Stimulated activated CD4-positive, alpha-beta T cell treated with anti-CD3 and anti-CD28 coated beads, Interleukin-4, amount 100 ng/mL, for 48 hours (primary cell): ENCODE measurements at places on chromosomes 11 and 22.

DNA sequence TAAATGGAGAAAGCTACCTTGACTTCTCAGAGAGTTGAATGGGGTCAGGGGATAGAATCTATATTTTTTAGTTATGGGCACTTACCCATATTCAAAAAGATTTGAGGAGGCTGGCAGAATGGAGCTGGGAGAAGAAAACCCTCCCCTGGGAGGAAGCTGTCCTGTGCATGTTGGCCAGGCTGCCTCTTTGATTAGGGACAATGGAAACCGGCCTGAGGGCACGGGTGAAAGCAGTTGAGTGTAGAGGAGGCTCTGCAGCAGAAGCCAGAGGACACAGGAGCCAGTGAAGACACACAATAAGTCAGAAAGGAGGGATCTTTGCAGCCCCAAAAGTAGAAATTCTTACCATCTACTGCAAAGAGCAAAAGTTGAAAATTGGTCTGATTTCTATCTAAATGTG lies 66.6 kb upstream of the B3GAT1 start:
- DNase-seq = no peak

DNA sequence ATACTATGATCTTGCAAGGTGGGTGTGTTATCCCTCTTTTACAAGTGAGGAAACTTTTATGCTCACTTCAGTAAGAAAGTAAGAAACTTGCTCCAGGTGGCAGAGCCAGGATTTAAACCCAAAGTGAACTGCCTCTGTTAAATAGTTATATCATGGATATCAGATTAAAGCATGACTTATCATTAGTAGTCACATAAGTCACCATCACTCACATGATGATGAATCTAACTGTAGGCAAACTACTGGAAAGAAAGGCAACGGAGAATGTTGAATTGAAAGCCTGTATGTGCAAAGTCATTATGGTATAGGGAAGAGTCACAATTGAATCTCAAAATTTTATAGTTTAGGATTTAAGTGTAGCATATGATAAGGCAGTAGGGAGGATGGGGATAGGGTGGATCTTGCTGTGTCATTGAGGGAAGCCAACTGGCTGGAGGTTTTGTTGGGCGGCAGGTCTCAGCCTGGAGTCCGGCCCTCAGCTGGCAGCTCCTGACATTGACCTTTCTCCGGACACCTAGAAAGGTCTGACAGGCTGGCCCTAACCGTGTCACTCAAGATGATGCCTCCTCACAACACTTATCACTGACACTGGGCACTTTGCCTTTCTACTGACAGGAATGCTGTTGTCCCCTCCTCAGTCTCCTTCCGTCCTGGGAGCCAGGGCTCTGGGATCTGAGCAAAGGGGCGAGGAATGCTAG lies 98.3 kb downstream of the EMSY start:
- no peak for DNase-seq

DNA sequence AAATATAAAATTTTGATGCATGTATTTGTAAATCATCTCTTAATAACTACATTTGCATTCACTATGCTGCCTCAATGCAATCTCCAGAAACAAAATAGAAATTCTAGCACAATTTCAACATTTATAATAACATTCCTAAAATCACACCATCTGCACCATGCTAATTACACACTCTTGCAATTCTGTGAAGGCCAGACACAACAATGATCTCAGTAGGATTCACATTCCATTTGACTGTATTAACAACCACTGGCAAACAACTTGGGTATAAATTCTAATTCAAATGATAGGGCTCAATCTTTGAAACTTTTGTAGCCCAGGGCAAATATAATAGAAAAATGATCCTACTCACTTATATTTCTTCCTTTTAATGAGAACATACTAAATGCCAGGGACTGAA lies 25.9 kb downstream of the RAB6A start:
- no peak for DNase-seq

- no peak for DNase-seq
Observed at GRCh38 chr22:46136486-46137217, 13.7 kb upstream of the PPARA start.

DNA sequence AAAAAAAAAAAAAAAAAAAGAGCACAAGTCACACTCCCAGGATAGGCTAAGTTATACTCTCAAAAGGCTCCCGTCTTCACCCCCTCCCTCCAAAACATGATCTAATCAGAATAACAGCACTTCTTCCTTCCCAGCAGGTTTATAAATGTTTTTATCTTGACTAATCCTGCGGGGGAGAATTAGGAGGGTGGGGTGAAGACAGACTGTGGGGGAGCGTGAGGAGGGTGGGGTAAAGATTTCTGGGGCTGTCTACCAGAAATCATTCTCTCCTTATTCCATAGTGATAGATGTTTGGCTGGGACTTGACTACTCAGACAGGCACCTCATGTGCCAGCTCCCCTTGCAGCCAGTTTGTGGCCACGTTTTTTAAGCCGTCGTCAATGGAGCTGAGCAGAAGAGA lies 17.0 kb downstream of the KCNE3 start:
- DNase-seq = no peak

DNA sequence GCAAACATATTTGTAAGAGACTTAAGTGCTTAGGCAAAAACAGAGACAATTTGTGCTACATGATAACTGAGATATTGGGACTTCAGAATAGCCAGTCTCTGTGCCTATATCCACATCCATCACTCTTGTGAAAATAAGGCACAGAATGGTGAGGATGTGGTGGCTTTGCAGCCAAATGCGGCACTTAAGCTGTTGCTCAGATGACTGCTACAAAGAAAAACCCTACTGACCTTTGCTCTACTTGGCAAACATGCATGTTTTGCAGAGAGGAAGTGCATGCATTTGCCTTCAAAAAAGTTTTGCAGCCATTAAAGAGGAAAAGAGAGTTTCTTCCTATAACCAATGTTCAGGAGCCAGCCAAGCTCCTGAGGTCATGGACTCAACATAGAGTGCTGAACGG lies 675.0 kb upstream of the KIRREL3 start:
- no peak for DNase-seq

DNA sequence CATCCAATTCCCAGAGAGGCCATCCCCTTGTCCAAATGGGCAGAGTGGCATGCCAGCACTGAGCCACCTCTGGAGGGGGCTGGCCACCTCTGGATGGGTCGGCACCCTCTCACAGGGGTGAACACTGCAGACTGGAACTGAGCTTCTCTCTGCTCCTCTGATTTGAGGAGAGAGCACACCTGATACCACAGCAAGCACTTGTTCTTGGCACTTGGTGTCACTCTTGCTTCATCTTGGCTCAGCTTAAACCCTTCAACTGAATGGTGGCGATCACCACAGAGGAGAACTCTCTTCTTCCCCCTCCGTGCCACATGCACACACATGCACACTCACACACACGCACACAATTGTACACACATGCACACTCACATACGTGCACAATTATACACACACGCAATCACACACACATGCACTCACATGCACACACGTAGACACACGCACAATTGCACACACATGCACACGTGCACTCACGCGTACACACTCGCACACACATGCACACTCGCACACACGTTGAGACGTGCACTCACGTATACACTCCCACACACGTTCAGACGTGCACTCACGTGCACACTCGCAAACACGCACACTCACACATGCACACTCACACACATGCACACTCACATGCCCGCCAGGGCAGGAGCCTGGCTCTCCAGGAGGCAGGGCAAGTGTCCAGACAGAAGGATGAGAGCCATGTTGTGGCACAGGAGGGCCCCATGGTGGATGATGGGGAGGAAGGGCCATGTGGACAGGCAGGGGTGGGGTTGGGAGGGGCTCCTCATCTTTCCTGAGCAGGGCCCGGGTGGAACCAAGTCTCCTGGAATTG lies 23.4 kb downstream of the OVOL1 start:
- DNase-seq = no peak

DNA sequence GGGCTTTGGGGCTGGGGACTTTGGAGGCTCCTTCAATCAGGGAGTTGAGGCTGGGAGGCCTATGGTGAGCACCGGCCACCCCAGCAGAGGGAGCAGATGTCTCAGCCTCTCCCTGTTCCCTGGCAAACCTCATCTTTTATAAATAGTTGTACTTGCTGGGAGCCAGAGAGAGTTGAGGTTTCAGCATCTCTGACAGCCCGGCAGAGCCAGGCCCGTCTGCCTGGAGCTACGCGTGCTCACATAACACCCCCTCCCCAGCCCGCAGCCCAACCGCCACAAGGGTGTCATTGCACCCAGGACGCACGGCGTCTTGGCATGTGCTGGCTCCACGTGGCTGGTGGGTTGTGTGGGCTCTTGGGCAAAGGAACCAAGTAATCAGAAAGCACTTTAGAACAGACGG lies 127.1 kb downstream of the CHST1 start:
- no peak for DNase-seq

DNA sequence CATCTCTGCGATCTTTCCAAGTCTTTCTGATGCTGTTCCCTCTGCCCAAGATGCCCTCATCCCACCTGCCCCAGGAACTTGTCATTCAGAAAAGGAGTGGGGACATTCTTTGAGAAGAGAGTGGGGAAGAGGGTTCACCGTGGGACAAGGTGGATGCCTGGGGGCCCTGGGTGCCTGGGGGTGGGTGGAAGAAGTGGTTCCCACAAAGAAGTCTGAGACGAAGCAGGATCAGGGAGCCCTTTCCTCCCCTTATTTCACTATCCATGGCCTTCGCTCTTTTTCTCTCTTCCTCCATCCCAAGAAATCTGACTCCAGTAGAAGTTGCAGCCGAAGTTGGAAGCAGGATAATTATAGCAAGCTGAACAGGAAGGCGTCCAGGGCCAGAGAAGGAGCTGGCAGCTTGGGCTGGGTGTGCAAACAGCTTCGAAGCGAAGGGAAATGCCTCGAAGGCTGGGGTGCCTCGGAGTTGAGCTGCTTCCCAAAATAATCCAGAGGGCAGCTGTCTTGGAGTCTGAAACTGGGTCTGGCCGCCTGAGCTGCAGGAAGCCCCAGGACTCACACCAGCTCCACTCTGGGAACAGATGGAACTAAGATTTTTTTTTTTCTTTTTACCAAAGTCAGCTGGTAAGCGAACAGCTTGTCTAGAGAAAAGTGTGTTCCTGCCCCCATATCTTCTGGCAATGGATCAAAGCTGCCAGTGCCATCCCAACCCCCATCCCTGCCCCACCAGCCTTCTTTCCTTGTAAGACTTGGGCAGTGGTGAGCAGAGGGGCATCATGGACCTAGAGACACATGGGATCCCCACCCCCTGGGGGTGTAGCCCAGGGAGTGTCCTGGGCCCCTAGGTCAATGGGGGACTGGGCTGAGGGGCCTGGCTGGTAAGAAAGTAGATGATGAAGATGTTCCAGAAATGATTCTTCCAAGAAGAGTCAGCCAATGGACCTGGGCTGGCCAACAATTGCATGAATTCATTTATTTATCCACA lies 31.5 kb downstream of the PARVG start:
- no peak for DNase-seq

DNA sequence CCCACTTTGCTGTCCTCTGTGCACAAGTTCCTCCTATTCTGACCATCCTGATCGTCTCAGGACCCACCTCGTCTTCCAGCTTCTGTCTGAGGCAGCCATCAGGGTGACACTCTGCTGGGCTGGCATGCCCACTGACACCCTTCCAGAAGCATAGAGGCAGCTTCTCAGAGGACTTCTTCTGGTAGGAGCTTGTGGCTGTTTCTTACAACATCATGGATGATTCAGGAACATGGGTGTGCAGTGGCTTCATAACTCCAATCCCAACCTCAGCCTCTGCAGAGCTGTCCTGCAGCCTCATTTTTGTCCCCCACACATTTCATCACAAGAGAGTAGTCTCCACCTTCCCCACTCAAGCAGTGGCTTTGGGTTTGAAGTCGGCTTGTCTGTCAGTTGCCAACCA lies 20.9 kb upstream of the CTR9 start:
- no peak for DNase-seq

- DNase-seq = no peak
Observed at GRCh38 chr22:43381693-43382092, 30.1 kb upstream of the MPPED1 start.

GRCh38 chr11:17005646-17006045 lies 8.6 kb downstream of the PLEKHA7 start:
- no peak for DNase-seq

GRCh38 chr22:32661296-32661695 lies 140.2 kb upstream of the TIMP3 start:
- DNase-seq = no peak

GRCh38 chr11:30155428-30155827 lies 75.4 kb upstream of the FSHB start:
- DNase-seq = no peak

GRCh38 chr11:65918211-65919140 lies at the start of gene C11orf68:
Gene C11orf68 (minus strand): TSS chr11:65919062. CDS start chr11:65919031, 31 bp downstream.
- no peak for DNase-seq

DNA sequence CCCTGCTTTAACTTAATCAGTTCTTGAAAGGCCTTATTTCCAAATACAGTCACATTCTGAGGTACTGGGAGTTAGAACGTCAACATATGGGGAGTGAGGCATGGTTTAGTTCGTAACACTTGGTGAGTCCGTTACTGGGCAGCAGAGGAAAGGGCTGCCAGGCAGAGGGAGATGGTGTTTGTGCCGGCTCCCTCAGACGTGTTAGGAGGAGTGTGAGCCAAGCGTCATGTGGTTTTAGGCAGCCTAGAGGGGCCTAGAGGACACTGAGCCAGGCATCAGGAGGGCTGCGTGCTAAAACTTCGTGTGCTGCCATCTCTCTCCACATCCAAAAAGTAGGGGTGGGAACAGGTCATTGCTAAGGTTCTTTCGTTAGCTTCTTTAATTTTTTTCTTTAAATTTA lies 10.2 kb downstream of the BCR start:
- no peak for DNase-seq

DNA sequence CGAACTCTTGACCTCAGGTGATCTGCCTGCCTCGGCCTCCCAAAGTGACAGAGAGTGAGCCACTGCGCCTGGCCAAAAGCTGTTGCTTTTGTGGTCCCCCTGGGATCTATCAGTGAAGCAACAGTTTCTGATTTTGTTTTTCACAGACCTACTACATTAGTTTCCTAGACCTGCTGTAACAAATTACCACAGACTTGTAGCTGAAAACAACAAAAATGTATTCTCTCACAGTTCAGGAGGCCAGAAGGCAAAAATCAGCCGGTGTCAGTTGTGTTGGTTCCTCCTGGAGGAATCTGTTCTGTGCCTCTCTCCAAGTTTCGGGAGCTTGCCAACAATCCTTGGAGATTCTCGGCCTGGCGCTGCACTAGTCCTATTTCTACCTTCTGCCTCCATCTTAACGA lies 8.5 kb upstream of the SLC35C1 start:
- no peak for DNase-seq
